Stimulated activated CD8-positive, alpha-beta memory T cell treated with anti-CD3 and anti-CD28 coated beads, Interleukin-15, amount 100 ng/mL, for 1 hour (primary cell): ENCODE measurements at places on chromosomes 1 and 21.

GRCh38 chr1:162360874-162361260 is 15.8 kb downstream of the SPATA46 start:
- no peak for DNase-seq

- no peak for DNase-seq
Measured at GRCh38 chr1:165235155-165235776, 121.2 kb downstream of the LMX1A start.

DNA sequence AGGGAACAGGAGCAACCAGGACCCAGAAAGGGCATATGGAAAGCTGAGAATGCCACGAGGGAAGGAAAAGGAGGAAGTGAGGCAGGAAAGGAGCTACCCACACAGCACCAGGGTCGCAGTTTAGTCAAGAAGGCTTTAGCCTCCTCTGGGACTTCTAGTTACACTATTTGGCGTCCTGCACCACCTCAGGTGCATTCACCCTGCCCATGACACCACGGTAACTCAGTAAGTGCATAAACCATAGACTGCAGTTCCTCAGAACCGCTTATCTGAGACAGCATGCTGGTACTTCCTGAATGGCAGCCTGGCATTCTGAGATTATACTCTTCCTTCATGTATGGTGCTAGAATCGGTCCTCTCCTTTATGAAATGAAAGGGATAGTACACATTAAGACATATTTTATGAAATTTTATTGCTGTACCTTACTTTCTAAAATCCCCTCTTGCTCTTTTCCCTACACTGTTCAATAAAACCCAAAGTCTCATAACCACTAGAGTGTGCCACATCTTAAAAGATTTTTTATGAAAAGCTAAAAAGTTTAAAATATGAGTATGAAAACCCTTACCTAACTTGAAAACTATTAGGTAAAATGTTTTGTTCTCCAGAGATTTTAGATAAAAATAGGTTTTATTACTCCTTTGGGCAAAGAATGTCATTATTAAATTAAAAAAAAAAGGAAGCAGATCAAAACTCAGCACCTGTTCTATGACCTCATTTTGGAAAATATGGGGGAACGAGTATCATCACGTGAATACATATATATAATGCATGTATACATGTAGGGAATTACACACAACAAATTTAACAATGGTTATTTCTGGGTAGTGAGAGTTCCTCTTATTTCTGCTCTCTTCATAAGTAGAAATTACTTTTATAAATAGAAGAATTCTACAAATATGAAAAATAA is 67.3 kb downstream of the VAV3 start:
- no peak for DNase-seq

- DNase-seq = no peak
Measured at GRCh38 chr1:211375949-211376348, 49.3 kb downstream of the TRAF5 start.

GRCh38 chr1:71223641-71224340 is 143.0 kb upstream of the ZRANB2 start:
- DNase-seq = no peak

GRCh38 chr1:152035539-152036266 is 1.1 kb downstream of the S100A11 start:
- no peak for DNase-seq

GRCh38 chr1:209844695-209845407 is 17.1 kb downstream of the UTP25 start:
- no peak for DNase-seq

DNA sequence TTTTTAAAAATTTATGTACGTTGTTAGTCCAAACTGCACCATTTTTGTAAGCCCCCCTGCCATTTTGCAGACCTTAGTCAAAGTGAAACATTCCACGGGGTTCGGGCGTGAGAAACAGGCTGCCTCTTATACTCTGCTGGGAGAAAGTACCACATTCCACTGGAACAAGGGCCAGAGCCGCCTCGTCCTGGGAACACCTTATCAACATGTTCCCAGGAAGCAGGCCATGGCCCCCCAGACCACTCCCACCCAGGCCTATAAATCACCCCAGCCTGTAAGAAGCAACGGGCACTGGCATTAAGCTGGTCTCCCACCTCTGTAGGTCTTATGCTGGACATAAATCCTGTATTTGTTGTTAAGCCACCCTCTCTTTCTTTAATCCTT is 854 bp upstream of the ZRANB2 start:
- DNase-seq = no peak

DNA sequence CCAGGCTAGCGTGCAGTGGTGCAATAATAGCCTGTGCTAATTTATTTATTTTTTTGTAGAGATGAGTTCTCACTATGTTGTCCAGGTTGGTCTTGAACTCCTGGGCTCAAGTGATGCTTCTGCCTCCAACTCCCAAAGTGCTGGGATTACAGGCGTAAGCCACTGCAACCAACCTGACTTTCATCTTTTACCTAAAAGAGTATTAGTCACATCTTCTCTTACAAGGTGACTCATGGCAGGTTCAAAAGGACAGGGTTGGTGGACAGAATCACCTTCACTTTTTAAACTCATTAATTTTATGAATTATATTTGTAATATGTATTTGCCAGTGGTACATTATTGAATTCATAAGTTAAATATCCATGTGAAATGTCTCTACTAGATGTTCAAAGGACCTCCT is 18.1 kb downstream of the JAM2 start:
- DNase-seq = no peak

GRCh38 chr1:71030026-71030425 is 17.6 kb downstream of the PTGER3 start:
- no peak for DNase-seq
